ENCODE measurements at places on chromosomes 3 and 15. TPM values are rescaled to one million over a fixed set of nuclear protein-coding genes. Genes with fewer than 3 reads are reported as not detected.

RAD54L2 gene
- total RNA-seq, result 3.7 TPM

ST8SIA2 gene
- total RNA-seq, result 0.53 TPM

EFHB gene
- 0.53 TPM for total RNA-seq

DOCK3 gene
- total RNA-seq, result 0.38 TPM

CCDC54 gene
- not detected for total RNA-seq

NPAP1 gene
- total RNA-seq, result not detected

IL17RD gene
- total RNA-seq, result 1.8 TPM

SLC7A14 gene
- total RNA-seq, result not detected

CXCR6 gene
- not detected for total RNA-seq

SI gene
- total RNA-seq, result not detected

MYL3 gene
- total RNA-seq, result not detected

ROPN1 gene
- total RNA-seq, result not detected

PPM1L gene
- 0.20 TPM for total RNA-seq

CDHR4 gene
- total RNA-seq, result 0.23 TPM

SYNM gene
- total RNA-seq, result 41.3 TPM

CD200 gene
- total RNA-seq, result not detected

MAGI1 gene
- total RNA-seq, result 2.6 TPM

GNAI2 gene
- total RNA-seq, result 48.7 TPM

NANOGP8 gene
- total RNA-seq, result not detected

ZPLD1 gene
- 0.05 TPM for total RNA-seq

GOLGA6A gene
- total RNA-seq, result not detected
